ENCODE measurements at places on chromosomes 4 and X. TPM values are rescaled to one million over a fixed set of nuclear protein-coding genes. Genes with fewer than 3 reads are reported as not detected.
A peak's percentile ranks its signal among the peaks of the same experiment; 100 is the strongest.

The TREX2 gene
- 0.83 TPM for total RNA-seq

DNA sequence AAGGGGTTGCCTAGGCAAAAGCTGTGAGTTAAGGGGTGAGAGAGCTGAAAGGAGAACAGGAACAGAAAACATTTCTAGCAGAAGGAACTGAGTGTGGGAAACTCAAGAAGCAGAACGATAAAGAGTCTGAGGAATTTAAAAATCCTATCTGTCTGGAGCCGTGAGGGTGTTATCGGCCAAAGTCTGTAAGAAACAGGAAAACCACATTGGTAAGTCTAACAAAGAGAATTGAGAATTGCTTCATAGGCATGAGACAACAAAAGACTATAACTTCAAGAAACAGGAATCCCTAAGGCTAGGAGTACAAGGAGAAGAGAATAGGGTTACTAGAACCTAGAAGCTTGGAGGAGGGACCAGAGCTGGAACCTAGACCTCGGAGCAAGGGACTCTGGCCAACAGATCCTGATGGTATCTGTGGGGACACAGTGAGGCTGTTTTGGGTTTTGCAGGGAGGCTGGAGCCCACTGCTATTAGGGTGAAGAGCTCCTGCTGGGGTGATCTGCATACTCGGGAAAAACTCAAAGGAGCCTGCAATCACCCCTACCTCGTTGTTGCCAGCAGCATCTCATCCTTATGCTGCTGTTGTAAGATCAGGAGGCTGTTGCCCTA is 175.6 kb downstream of the FBXO8 start:
- H3K36me3 ChIP-seq = no peaks in the 10 kb centered on the region
- DNase-seq = no peak
- H3K27me3 ChIP-seq = peaks cover 28% of the 10 kb centered on the region
- no peak overlapping the region for H3K27ac ChIP-seq

- DNase-seq = no peak
- H3K27ac ChIP-seq = no peak overlapping the region
- peaks cover 6% of the 10 kb centered on the region for H3K36me3 ChIP-seq
- peaks cover 6% of the 10 kb centered on the region for H3K4me1 ChIP-seq
- H3K27me3 ChIP-seq = no peaks in the 10 kb centered on the region
Measured at GRCh38 chr4:107570952-107571351, 149.1 kb downstream of the PAPSS1 start.

DNA sequence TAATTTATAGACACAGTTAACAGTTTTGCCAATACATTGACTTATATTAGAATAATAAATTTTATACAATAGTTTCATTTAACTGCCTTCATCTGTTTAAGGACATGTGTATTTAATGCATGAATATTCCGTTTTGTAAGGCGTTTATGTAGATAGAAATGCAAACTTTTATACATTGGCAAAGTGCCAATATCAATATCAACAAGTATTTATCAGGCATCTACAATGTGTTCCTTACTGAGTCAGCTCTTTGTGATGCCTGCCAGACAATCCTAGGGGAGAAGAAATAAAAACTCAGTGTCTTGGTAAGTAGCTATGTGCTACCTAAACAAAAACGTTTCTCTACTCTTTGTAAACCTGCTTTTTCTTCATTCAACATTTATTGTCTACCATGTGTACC is 1142.2 kb downstream of the C4orf33 start:
- no peak for DNase-seq
- H3K27me3 ChIP-seq = no peaks in the 10 kb centered on the region
- H3K36me3 ChIP-seq = no peaks in the 10 kb centered on the region

GRCh38 chr4:184251670-184251980 is 34.0 kb upstream of the ENPP6 start:
- no peaks in the 10 kb centered on the region for H3K36me3 ChIP-seq
- H3K4me1 ChIP-seq = peaks cover 2% of the 10 kb centered on the region
- no peak overlapping the region for H3K27ac ChIP-seq
- H3K4me3 ChIP-seq = no peak overlapping the region
- H3K27me3 ChIP-seq = no peaks in the 10 kb centered on the region

- peaks cover 1% of the 10 kb centered on the region for H3K27me3 ChIP-seq
- no peaks in the 10 kb centered on the region for H3K36me3 ChIP-seq
- no peak for DNase-seq
- H3K4me3 ChIP-seq = peak overlapping the region; percentile 91
Measured at GRCh38 chrX:15855568-15856221, 1.1 kb upstream of the AP1S2 start.

DNA sequence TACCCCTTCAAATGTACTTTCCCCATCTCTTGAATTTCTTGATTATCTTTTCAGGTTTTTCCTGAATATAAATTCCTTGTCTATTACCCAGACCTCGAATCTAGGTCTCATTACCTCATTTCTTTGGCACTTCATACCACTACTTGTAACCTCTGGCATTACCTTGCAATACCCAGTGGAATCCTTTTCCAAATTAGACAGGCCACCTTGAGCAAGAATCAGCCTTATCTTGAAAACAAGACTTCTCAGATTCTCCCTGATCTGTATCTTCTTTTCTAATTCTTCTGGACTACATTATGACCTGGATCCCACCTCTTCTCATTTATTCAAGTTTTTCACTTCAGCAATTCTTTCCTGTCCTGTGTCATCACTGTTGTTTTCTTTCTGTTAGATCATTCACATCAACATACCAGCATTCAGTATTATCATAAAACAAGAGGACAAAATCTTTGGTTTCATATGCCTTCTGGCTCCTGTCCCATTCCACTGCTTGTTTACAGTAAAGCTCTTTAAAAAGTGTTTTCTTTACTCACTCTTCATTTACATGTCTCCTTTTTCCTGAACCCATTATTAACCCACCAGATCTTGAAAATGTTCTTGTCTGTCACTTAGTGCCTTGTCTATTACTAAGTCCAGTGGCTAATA is 275.6 kb upstream of the HS3ST1 start:
- no peak for DNase-seq
- H3K4me1 ChIP-seq = no peaks in the 10 kb centered on the region
- no peaks in the 10 kb centered on the region for H3K27me3 ChIP-seq
- H3K4me3 ChIP-seq = no peak overlapping the region
- no peaks in the 10 kb centered on the region for H3K36me3 ChIP-seq

DNA sequence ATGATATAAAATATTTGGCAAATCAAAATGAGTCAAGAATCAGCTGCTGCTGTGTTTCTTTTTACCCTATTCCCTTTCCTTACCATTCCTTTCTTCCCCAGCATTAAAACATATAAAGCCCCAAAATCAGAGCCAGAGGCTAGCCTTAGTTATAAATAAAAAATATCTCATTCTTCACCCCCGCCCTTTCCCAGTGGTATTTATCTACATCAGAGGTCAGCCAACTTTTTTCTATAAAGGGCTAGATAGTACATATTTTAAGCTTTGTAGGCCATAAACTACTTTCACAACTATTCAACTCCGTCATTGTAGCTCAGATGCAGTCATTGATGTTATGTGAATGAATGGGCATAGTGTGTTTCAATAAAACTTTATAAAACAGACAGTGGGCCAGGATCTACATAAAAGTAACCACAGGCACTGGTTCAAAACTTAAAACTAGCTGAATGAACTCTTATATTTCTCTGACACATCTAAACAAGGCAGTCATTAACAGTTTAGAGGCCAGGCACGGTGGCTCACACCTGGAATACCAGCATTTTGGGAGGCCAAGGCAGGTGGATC is 30.5 kb upstream of the TCEANC start:
- H3K4me3 ChIP-seq = no peak overlapping the region
- peaks cover under 1% of the 10 kb centered on the region for H3K4me1 ChIP-seq
- H3K36me3 ChIP-seq = peaks cover 2% of the 10 kb centered on the region
- DNase-seq = no peak
- no peaks in the 10 kb centered on the region for H3K27me3 ChIP-seq

DNA sequence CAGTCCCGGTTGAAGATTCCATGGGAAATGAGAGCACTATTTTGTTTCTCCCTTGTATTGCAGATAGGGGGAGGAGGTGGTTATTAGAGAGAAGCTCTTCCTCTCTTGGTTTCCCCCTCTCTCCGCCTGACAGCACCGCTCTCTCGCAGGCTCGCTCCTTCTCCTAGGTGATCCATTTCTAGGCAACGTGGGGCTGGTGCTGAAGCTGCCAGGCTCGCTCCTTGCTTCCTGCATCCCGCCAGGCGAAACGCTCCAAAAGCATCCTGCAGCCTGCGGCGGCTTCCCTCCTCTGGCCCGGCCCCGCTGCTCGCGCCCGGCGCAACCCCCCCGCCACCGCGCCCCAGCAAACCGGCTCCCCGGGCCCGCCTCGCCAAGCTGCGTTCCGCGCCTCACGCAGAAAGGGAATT is at the start of gene GRID2:
GRID2 (plus strand) TSS at position 346 of the 407 bp plus-strand sequence.
- H3K36me3 ChIP-seq = no peaks in the 10 kb centered on the region
- peak within 1 kb of the TSS; percentile 71 for H3K4me3 ChIP-seq
- peaks cover 28% of the 10 kb centered on the region for H3K4me1 ChIP-seq
- peaks cover 66% of the 10 kb centered on the region for H3K27me3 ChIP-seq
- H3K27ac ChIP-seq = peak within 1 kb of the TSS; percentile 50
- DNase-seq = peak; percentile 68

- DNase-seq = no peak
- H3K4me3 ChIP-seq = no peak overlapping the region
- H3K36me3 ChIP-seq = peaks cover 3% of the 10 kb centered on the region
Measured at GRCh38 chr4:52876069-52876468, 14.0 kb downstream of the RASL11B start.
